Breast epithelium (tissue), 4 donors: ENCODE measurements at places on chromosomes 12 and 14.

GRCh38 chr14:53538316-53538881 is 385.3 kb upstream of the DDHD1 start:
- DNase-seq: no peak

- no peak for DNase-seq
Observed at GRCh38 chr12:75813072-75813471, 218.5 kb downstream of the PHLDA1 start.

DNA sequence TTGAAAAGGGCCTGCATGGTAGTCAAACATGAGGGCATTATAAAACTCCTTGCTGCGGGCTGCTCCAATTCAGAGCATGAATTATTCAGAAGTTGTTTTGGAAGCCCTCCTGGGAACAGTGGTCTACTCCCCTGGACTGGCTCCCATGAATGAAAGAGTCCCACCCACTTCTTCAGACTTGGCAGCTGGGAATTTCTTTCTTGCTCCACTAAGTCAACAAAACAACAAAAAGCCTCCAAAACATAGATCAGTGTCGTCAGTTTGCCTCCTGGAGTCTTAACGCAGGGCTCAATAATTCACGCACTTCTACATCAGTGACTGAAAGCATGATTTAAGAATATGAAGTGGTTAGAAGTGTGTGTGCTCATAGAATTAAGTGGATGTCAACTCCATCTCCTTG is 37.9 kb downstream of the AKAP6 start:
- no peak for DNase-seq

GRCh38 chr12:54337280-54337842 is 12.4 kb downstream of the COPZ1 start:
- no peak for DNase-seq

- no peak for DNase-seq
Observed at GRCh38 chr14:99177046-99177655, 94.8 kb downstream of the BCL11B start.

DNA sequence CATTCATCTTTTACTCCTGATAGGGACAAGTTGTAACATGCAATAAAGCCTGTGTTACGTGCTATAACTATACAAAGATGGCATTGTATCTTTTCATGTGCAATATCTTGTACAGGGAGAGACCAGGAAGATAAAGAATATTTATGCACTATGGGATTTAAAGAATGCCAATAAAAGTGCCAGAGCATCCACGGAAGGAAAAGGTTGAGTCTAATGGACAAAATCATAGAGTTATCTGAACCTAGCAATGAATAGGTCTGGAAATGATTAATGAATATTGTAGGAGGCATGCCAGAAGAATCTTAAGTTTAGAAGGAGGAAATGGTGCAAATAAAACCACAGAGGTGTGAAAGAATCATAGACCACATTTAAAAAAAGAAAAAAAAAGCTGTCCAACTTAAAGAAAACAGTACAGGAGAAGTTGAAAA is 263.9 kb downstream of the KCNC2 start:
- DNase-seq: no peak
